NCI-H2081 treated with DMSO at 0.1 percent for 48 hours (cell line): ENCODE measurements at places on chromosomes 4 and X.

DNA sequence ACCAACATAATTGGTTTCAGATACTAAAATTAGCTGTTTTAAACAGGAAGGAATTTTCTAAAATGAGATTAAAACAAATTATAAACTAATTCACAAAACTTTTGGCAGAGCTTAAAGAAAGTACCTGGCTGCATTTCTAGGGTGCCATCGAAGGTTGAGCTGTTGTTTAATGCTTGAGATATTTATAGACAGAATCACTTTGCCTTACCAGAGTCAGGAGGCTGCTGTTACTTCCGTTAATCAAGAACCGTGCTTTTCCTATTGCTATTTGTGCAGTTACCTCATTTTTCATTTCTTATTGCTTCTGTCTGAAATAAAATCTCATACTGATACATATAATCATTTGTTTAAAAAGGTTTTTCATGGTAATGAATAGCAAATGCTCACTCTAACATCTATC is 242.9 kb downstream of the TECRL start:
- no peak for DNase-seq

- DNase-seq: no peak
Measured at GRCh38 chr4:86928400-86929255, 6.2 kb upstream of the AFF1 start.

GRCh38 chr4:47824840-47825239 is 13.0 kb downstream of the CORIN start:
- DNase-seq: no peak

GRCh38 chr4:36241771-36242170 is 2.5 kb downstream of the ARAP2 start:
- DNase-seq: no peak

- DNase-seq: no peak
Measured at GRCh38 chr4:7209699-7210098, 17.4 kb downstream of the SORCS2 start.

GRCh38 chr4:5300283-5300682 is 249.0 kb downstream of the STK32B start:
- no peak for DNase-seq

- no peak for DNase-seq
Measured at GRCh38 chrX:13742397-13743176, 8.0 kb downstream of the OFD1 start.

GRCh38 chrX:45166781-45167180 is 33.9 kb downstream of the DIPK2B start:
- DNase-seq: no peak
